ENCODE measurements at places on chromosomes 6 and 20.
A peak's percentile ranks its signal among the peaks of the same experiment; 100 is the strongest.

GRCh38 chr6:100336876-100337275, 127.8 kb downstream of the SIM1 start:
- no peak for DNase-seq

DNA sequence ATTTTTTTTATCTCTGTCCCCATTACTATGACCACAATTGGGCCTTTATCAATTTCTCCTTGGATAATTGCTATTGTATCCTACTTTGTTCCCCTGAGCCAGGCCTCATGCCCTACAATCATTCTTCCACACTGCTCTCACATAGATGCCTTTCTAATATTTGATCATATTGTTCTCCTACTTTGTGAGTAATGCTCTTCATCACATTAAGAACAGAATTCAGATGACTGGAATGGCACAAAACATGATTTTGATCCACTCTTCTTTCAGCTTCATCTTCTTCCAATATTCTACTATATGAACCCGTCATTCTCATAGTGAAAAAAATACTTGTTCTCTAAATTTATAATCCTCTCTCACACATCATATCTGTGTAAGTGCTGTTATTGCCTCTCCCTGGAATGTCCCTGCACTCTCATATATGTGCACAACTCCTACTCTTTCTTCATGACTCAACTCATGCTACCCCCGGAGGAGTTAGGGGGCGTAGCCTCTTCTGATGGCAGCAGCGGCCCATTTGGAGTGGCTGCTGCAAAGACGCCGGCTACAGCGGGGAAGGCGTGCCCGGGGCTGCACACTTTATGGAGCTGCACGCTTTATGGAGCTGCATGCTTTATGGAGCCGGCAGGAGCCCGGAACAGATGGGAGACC, 25.3 kb upstream of the HACE1 start:
- no peak for DNase-seq

DNA sequence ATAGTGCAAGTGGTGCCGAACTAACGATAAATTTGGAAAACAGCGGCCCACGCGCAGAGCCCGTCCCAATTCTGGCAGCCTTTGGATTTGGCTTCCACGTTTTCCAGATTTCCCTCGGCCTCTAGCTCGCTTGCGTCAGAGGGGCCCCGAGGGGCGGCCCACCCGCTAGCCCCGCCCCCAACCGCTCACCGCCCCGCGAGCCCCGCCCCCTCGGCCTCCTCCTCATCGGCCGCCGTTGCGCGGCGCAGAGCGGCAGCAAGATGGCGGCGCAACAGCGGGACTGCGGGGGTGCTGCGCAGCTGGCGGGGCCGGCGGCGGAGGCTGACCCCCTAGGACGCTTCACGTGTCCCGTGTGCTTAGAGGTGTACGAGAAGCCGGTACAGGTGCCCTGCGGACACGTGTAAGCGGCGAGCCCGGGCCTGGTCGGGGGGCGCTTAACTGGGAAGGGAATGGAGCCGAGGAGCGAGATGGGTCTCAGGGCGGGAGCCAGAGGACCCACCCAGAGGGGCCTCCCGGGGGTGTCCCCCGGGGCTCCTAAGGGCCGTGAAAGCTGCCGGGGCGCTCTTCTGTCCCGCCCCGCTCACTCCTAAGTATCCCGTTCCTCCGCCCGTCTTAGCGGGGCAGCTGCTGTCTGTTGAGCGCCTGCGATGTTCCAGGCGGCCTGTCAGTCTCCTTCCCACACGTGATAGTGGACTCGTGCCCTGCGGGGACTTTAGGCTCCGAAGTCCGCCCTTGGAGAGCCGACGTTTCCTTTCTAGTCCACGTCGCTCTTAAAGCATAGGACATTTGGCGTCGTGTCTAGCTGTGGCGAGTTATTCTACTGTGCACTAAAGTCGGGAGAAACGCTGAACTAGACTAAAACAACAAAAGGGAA, at the start of gene RNF114:
RNF114 (plus strand) TSS at position 245 of the 874 bp plus-strand sequence; CDS start at position 261, 16 bp downstream.
- peak; percentile 86 for DNase-seq

- no peak for DNase-seq
Observed at GRCh38 chr6:150037526-150038201, 12.3 kb upstream of the RAET1L start.

DNA sequence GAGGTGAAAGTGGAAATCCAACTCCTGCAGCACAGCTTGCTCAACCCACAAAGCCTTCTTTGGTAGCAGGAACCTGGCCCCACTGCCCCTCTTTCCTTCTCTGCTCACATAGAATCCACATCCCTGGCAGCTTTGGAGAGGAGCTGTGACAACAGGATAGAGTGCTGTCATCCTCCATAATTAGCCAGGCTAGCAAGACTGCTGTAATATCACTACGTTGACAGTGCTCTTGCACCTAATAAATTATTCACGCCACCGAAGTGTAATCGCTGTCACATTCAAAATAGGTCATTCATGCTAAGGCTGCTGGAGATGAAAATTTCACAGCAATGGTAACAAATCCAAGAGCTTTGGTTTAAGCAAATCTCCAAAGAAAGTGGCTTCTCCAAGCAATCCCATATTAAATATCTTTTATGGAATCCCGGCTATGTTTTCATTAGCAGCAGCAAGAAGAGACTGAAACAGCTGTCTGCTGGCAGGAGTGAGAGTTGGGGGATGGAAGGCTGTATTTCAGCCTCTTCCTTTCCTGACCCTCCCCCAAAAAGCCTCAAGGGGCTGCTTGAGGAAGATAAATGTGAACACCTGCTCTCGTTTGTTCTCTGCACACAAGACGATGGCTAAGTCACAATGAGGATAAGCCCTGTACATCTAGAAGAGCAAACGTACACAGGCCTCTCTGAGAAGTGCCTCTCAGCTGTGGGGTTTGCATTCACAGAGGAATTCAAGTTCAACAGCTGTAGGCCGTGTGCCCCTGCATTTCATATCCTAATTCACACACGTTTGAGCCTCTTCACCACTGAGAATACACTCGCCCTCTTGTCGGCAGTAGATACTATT, 16.5 kb downstream of the RIPOR2 start:
- no peak for DNase-seq
